G401 (cell line): ENCODE measurements at places on chromosomes 13 and 19.

DNA sequence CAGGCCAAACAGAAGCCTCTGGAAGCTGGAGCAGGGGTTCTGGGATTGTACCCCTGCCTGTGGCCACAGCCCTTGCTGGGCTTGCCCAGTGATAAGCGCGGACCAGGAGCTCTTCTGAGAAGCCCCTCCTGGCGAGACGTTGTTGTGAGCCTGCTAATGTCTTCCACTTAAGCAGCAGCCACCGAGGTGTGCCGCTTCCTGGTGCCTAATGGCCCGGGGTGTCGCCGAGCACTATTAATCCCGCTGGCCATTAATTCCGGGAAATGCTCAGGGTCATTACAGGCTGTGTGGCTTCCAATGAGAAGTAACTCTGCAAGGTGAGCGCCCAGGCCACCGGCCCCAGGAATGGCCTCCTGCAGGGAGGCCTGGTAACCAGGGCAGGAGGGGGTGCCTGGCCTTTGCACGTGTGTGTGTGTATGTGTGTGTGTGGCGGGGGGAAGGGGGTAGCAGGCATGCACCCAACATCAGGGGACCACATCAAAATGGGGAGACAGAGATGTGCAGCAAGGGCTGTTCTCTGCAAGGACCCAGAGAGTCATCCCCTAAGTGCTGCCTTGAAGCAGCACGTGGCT lies 175.0 kb downstream of the URI1 start:
- DNase-seq = no peak

DNA sequence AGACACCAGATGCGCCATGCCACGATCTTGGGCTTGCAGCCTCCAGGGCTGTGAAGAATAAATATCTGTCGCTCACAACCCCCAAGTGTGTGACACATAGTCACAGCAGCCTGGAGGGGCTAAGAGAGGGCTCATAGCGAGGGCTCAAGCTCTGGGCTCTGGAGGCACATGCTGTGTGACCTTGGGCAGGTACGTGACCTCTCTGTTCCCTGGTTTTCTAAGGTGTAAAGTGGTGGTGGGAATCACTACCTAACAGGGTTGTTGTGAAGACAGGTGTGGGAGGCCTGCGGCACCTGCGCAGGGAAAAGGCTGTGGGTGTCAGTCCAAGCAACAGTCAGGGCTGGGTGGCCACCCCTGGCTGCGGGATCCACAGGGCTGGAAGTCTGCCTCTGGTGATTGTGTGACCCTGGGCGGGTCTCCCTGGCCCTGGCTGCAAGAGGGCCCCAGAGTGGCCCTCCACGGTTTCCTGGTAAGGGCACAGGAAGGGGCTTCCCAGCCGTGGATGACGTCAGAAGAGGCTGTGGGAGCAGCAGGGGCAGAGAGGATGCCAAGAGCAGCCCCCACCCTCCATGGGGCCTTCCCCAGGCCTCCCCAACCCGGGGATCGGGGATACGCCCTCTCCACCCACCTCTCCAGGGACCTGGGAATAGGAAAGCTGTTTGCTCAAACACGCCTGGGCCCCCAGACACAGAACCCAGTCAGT lies 218.8 kb upstream of the SGCG start:
- DNase-seq = no peak

DNA sequence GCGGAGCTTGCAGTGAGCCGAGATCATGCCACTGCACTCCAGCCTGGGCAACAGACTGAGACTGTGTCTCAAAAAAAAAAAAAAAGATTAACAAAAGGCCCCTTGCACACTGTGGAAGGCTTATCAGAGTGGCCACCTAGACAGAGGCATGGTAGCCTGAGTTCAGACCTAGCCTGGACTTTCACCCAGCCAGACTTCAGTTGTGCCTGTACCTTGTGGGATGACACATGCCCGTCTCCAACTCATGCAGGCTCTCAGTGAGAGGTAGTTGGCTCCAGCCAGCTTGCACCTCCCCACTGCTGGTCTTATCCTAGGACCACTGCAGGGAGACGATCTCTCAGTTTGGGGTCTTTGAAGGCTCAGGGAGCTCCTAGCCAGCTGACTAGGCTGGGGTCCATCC lies 52.2 kb downstream of the GATAD2A start:
- no peak for DNase-seq

DNA sequence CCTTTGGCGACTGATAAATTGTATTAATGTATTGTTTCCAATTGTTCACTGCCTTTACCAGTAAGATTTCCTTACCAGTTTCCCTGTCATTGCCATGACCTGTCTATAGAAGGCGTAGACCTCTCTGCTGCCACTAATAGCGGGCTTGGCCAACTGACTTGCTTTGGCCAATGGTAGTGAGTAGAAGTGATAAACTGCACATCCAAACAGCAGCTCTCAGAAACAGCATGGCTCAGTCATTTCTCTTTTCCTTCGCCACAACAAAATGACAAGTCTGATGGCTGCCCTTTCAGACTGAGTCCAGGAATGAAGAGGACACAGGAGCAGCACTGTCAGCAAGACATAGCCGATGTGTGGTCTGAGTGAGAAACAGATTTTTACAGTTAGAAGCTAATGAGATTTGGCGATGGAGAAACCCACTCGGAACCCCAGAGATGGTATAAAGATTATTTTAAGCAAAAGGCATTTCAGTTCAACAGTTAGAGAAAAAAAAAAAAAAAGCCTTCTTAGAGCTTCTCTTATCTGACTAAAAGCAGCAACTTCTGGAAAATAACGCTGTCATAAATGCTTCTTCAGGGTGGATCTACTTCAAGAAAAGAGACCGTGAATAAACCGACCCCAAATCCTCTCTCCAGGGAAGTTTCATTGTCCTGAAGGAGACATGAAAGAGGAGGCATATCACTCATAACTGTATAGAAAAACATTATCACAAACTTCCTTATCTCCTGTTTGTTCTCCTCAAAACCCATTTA lies 42.0 kb upstream of the TM9SF2 start:
- no peak for DNase-seq

DNA sequence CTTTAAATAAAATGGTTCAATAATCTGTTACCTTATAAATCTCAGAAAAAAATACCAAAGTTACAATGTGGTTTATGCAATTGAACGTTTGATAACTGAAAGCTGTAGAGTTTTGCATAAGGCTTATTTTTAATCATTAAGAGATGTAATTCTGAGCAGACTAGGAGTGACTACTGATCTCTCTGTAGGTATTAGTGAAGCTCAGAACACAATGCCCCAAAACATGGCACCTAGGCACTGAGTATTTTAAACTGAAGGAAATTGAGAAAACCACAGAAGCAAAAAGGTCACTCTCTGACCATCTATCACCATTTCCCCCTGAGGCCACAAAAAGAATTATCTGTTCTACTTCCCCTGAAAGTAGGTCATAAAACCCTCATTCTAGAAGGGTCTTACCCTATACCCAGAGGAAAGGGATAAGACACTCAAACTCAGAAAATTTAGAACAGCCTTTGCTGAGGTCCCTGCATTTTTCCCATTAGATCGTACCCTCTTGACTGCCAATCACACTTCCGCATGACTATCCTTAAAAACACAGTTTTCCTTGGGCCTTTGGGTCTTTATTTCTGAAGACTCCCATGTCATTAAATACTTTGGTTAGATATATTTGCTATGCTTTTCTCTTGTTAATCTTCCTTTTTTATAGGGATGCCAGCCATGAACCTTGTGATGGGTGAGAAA lies 158.1 kb downstream of the PCDH9 start:
- DNase-seq = no peak

DNA sequence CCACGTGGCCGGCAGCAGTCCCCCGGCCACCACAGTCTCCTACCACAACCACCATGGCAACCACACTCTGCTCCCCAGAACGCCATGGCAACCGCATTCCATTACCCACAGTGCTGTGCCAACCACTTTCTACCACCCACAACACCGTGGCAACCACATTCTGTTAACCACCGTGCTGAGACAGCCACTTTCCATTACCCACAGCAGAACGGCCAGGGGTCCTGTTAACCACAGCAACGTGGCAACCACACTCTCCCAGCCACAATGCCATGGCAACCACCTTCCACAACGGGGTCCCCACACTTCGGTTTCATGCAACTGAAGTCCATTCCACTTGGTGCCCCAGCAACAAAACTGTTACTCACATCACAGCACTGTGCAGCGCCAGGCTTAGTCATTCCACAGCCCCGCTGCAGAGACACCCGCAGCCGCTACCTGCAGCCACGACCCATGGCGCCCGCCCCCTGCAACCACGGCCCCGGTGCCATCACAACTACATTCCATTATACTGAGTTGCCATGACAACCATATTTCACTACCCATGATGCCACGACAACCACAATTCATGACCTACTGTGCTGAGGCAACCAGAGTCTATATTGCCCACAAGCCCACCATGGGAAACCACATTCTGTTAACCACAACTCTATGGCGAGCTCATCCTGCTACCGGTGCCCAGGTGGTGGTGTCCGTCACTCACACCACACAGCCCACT lies 10.0 kb downstream of the DPF1 start:
- no peak for DNase-seq

GRCh38 chr19:43467730-43468129 lies 2.3 kb upstream of the LYPD3 start:
- no peak for DNase-seq

- DNase-seq = no peak
These were observed 121.2 kb downstream of the PDS5B start for GRCh38 chr13:32707471-32707870.

DNA sequence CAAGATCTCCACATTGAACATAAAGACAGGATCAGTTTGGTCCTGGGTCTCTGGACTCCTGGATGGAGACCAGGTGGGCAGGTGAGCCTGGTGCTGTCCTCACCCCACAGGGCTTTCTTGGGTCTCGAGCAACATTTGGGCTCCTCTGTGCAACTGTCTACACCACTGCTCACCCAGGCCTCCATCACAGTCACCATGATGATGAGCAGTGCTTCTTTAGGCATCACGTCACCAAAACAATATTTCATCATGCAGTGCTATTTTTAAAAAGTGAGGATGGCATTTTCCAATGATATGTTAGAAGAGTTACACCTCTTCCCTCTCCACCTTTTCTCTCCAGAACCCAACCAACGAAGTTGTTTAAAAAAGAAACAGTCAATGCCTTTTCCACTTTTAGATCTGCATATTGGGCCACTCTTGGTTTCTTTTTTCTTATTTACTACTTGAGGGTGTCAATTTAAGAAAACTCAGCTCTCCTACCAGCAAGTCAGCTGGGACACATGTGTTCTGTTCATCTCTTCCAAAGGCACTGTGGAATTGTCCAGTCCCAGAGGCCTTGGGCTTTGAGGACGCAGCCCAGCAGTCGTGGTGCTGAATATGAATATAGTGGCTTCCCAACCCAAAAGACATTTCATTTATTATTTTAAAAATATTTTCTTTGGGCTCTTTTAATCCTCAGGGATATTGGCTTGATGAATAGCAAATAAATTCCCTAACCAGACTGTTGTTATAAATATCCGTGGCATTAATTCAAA lies 405.7 kb downstream of the KCNRG start:
- no peak for DNase-seq

DNA sequence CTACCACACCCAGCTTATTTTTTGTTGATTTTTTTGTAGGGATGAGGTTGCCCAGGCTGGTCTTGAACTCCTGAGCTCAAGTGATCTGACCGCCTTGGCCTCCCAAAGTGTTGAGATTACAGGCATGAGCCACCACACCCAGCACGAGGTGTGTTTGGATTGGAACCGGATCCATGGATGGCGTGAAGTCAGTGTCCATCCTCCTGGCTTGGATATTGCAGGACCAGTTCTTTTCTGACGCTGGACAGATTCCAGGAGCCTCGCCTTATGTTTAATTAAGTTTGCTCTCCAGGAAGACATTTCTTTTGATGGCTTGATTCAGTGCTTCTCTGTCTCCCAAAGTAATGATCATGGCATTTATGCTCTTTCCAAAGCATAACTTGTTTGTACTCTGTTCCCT lies 14.4 kb upstream of the RFXAP start:
- no peak for DNase-seq

DNA sequence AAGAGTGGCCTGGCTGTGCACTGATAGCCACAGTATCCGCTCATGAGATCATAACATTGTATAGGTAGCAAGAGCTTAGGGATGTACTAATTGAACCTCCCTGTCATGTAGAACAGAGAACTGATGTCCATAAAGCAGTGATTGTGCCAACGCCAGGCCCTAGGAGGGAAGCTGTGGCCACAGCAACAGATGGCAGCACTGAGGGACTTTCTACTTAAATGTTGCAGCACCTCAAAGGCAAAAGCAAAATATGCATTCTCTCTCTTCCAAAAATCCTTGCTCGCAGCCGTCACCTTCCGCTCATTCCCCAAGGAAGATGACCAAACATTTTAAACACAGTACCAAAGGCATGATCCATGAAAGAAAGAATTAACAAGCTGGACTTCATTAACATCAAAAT lies 32.3 kb downstream of the COL4A1 start:
- DNase-seq = no peak

- no peak for DNase-seq
These were observed 62.6 kb downstream of the LACC1 start for GRCh38 chr13:43942286-43942685.

GRCh38 chr19:51458899-51459505 lies 748 bp upstream of the SIGLEC8 start:
- DNase-seq = no peak

DNA sequence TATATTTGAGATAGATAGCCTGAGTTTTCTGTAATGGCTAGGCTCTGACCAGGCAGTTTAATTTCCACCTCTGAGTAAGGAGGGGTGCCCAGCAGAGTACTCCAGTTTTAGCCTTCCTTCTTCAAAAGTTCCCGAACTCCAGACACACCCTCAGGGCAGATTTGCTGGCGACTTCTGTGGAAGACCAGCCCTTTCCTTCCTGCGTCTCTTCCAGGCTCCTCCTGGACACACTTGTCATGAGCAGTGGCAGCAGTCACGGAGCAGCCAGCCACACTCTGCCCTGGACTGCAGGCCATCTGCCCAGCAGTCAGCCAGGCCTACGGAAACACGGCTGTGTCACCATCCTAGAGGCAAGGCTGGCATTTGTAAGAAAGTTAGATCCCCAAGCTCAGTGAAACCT lies 6.6 kb upstream of the FLT1 start:
- no peak for DNase-seq

GRCh38 chr19:44019498-44019897 lies 5.7 kb upstream of the ZNF222 start:
- no peak for DNase-seq

GRCh38 chr13:67001363-67001762 lies 228.8 kb downstream of the PCDH9 start:
- no peak for DNase-seq

- no peak for DNase-seq
These were observed 86.2 kb downstream of the IRS2 start for GRCh38 chr13:109700176-109700575.

- DNase-seq = no peak
These were observed 27.0 kb downstream of the TNFSF11 start for GRCh38 chr13:42600943-42601342.
